Stimulated activated CD4-positive, alpha-beta T cell treated with anti-CD3 and anti-CD28 coated beads, Interleukin-4, amount 100 ng/mL, for 48 hours (primary cell): ENCODE measurements at places on chromosomes 13 and 19.

DNA sequence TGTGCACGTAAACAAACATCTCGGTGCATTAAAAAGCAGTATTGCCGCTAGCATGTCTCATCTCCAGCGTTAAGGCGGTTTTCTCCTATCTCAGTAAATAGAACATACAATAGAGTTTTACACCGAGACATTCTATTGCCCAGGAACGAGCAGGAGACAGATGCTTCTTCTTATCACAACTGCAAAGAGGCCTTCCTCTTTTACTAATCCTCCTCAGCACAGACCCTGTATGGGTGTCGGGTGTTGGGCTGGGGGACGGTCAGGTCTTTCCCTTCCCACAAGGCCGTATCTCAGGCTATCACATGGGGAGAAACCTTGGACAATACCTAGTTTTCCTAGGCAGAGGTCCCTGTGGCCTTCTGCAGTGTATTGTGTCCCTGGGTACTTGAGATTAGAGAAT, 21.2 kb downstream of the ZNF233 start:
- no peak for DNase-seq

DNA sequence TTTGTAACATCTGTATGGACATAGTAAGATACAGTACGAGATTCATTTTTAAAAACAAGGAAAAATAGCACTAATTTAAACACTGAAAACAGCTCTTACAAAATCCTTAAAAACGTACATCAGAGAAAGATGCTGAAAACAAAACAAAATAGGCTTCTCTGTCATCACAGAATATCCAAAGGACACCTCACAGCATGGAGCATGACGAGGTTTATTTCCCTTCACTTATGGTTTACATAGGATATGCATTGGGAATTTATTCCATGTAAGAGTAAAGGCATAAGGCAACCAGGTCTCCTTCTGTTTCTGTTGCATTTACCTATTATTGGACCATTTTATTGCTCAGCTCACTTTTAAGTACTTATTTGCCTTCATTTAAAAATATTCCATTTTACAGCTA, 3.0 kb downstream of the KCTD12 start:
- DNase-seq: no peak

GRCh38 chr19:12792853-12793289, 1.6 kb downstream of the JUNB start:
- DNase-seq: no peak

DNA sequence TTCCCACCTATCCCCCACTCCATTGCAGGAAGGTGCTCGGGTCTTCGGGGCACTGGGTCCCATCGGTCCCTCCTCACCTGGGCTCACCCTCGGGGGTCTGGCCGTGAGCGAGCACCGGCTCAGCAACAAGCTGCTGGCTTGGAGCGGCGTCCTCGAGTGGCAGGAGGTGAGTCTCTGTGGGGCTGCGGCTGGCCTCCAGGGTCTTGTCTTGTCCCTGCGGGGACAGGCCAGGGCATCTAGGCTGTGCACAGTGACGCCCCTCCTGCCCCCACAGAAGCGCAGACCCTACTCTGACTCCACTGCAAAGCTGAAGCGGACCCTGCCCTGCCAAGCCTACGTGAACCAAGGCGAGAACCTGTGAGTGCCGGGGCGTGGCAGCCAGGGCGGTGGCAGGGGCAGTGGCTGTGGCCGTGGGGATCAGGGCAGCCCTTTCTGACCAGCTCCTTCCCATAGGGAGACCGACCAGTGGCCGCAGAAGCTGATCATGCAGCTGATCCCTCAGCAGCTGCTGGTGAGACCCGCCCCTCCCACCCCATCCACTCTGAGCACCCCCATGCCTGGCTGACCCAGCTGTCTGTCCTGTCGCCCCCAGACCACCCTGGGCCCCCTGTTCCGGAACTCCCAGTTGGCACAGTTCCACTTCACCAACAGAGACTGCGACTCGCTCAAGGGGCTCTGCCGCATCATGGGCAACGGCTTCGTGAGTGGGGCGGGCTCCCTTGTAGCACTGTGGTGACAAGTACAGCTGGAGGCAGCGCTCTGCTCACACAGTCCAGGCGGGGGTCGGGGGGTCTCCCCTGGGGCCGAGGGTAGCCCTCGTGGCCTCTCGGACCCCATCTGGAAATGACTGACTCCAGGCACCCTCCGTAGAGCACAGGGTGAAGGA, 3.7 kb downstream of the PTOV1 start:
- no peak for DNase-seq

- DNase-seq: no peak
These were observed 114.1 kb upstream of the SOX1 start for GRCh38 chr13:111952814-111953213.

GRCh38 chr13:75160984-75161383, 321.0 kb downstream of the TBC1D4 start:
- DNase-seq: no peak

DNA sequence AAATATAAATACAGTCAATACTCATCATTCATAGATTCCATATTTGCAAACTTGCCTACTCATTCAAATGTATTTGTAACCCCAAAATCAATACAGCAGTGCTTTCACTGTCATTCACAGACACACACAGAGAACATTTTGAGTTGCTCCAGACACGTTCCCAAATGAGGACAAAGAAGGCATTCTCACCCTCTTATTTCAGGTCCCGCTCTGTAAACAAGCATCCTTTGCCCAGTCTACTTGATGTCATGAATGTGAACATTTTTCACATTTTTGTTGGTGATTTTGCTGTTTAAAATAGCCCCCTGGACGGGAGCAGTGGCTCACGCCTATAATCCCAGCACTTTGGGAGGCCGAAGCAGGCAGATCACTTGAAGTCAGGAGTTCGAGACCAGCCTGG, 15.5 kb downstream of the C19orf47 start:
- DNase-seq: no peak

- no peak for DNase-seq
These were observed 8.1 kb downstream of the PEG3 start for GRCh38 chr19:56832352-56832928.

DNA sequence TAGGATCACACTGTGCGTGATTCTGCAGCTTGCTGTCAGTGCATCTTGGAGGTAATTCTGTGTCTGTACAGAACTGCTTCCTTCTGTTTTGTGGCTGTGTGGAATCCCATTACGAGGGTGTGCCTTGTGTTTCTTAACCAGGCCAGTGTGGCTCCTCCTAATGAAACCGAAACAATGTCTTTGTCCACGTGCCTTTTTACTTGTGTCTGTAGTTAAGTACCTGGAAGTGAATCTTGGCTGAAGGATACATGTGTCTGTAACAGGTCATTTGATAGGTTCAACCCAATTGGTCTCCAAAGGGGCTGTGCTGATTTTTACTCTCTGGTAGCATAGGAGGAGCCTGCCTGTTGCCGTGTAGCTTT, 13.1 kb downstream of the NOP53 start:
- DNase-seq: no peak

- DNase-seq: no peak
These were observed 836 bp upstream of the BST2 start for GRCh38 chr19:17406046-17406886.

GRCh38 chr13:40056898-40057619, 401.6 kb downstream of the COG6 start:
- DNase-seq: no peak

- DNase-seq: no peak
These were observed 431.1 kb downstream of the EFNB2 start for GRCh38 chr13:106104281-106104901.

DNA sequence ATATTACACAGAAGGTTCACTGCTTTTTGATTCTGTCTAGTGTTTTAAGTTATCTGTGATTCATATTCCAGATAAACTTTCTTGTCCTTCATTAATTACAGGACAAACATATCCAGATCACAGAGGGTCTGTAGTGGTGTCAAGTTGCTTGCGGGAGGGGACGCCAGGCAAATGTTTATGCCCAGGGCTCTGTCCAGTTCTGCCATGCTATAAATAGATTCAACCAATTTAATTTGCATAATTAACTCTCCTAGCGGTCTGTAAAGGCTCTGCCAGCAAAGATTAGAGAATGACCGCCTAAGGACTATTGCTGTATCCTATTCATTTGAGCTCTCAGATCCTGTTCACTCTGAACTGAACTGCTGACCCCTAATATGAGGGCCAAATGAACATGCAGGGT, 59.7 kb upstream of the TRPC4 start:
- no peak for DNase-seq

DNA sequence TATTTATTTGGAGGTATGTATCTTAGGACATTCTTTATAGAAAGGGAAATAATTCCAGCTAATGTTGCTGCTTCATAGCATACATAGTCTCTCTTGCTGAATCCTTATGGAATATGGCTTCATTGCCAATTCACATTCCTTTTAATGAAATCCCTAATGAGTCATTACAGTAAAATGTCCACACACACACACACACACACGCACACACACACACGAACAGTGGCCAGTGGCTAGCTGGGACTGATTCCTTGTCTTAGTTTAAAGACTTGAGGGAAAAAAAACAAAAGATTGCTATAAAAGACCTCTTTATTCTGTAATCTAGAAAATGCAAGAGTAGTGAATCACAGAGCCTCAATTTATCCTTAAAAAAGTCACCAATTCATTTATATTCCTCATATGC, 301.6 kb downstream of the SLITRK6 start:
- no peak for DNase-seq

DNA sequence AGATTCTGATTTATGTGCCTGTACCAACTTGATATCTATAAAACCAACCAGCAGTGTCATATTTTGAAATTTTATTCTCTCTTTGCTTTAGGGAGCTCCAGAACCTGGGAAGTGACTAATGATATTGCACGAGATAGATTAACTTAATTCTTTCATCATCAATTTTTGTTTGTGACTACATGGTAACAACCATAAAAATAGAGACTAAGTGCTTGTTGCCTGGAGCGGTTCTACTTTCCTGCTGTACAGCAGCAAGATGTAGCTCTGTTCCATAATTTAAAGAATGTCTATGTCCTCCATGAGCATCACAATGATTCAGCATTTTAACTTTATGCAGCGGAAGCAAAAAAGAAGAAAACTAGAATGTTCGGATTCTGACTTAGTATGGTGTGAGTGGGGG, 275.6 kb downstream of the KLF5 start:
- no peak for DNase-seq

DNA sequence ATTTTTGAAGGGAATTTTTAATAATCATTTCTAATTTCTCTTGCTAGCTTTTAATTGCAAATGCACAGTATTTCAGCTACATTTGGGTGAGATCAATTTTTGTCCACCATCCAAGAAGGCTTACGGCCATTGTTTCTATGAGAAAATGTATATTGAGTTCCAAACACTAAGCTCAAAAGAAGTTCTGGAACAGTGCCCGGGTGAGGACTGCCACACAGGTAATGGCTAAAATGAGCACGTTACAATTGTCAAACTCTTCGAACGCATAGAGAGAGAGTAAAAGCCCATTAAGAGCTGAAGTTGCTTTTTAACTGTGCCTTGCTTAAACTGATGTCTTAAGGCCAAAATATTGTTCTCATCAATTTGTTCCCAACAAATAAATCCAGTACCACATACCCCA, 755.0 kb downstream of the DIAPH3 start:
- no peak for DNase-seq

GRCh38 chr19:46731007-46731501, 14.1 kb upstream of the PRKD2 start:
- DNase-seq: no peak

GRCh38 chr13:24005755-24006281, 108.5 kb upstream of the C1QTNF9B start:
- DNase-seq: no peak

DNA sequence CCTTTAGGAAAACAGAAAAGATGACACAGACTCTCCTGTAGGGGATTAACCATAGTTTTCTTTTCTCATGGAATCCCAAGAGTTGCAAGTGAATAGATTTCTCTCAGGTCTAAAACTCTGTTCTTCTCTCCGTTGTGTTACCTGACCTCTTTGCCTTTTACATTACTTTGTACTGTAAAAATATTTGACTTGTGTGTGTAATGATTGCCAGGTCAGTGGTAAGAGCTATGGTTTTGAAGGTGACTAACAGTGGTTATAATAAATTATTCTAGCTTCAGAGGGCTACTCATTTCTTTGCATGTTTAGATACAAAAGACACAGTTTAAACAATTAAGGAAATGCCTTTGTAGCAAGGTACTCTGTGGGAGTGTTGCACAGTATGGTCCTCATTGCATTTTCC, 23.0 kb upstream of the PSG2 start:
- no peak for DNase-seq

DNA sequence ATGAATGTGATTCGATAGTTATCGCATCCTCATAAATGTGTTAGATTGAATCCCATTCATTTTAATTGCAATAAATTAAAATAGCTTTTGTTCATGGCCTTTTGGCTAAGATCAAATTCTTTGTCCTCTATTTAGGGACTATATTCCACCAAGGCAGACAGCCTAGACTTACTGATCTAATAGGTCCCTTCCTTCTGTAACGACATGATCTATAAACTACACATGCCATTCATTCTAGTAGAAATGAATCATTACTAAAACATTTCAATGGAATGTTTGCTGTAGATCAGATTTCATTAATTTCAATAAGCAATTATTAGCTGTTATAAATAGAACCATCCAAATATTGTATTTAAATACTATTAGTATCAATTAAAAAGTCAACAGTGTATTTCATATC, 526.6 kb upstream of the KLHL1 start:
- DNase-seq: no peak

DNA sequence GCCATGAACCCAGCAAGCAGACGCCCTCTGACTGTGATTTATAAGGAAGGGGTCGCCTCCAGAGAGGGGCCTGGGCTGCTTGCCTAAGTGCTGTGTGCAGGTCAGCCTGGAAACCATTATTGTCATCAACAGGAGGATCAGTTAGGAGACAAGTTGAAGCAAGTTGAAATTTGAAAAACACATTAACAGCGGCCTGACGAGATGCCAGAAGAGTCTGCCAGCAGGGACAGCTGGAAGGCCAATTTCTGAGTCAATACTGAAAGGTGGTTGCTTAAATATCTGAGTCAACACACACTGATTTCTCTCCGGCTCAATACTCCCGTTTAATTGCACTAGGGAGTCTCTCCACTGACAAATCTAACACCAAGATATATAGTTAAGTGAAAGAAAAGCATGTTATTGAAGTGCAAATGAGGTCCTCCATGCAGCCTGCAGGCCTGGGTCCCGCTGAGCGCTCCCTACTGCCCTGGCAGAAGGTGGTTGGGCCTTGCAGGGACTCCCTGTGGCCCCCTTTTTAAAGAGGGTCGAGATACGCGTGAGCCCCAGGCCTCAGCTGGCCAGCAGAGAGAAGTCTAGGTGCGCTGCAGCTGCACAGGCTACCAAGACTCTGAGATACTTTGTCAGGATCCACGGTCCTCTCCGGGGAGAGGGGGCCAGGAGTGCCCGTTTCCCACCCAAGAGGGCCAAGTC, 91.1 kb downstream of the RNASEH2B start:
- no peak for DNase-seq

DNA sequence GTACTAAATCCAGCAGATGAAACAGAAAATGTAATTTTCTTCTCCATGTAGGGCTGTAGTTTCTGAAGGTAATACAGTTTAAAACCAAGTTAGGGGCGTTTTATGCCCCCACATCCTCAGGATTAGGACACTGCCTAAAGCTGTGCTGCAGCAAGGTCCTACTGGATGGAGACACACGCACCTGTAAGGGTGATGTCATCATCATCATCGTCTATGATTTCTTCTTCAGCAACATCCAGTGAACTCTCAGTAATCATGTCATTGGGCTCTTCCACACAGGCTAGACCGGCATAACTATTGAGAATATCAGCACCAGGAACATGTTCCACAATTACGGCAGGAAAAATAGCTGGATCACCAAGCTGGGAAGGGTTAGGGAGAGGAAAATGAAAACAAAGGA, 60.5 kb downstream of the ELF1 start:
- DNase-seq: no peak

- no peak for DNase-seq
These were observed 15.3 kb downstream of the TTYH1 start for GRCh38 chr19:54430306-54431254.

GRCh38 chr13:51346397-51346796, 6.9 kb downstream of the SERPINE3 start:
- no peak for DNase-seq

- DNase-seq: peak; percentile 94
These were observed 1.5 kb downstream of the CLEC11A start for GRCh38 chr19:50724522-50725217.
